ENCODE measurements at places on chromosomes 1 and 21.

DNA sequence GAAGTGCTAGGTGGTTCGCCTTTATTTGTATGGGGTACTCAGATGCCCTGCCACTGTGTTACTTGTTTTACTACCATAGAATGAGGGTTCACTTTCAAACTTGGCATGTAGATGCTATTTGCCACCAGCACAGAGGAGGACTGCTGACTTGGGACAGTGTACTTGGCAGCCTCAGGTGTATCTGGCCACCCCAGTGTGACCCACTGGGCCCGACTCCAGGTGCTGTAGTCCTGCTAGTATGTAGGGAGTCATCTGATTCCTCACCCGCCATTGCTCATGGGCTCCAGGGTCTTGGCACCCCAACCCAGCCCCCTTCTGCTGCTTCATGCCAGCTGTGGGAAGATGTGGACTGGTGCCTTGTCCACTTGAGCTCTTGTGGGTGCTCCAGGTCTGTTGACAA, 40.0 kb downstream of the ZNF678 start:
- DNase-seq: no peak

DNA sequence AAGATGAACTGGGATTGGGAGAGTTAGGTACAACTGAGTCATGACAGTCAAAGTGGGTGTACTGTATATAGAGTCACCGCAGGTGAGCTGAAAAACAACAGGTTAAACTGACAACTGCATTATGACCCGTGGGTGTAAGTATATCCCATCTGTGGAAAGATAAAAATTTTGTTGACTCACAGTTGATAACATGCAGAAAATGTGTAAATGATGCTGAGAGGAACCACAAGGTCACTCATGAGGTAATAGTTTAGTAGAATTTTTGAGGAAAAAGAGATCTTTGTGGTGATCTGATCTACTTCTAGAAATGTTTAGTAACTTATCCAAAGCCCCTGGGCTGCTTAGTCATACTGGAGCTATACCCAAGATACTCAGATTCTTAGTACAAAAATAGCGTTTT, 838 bp downstream of the OR2C3 start:
- DNase-seq: no peak

DNA sequence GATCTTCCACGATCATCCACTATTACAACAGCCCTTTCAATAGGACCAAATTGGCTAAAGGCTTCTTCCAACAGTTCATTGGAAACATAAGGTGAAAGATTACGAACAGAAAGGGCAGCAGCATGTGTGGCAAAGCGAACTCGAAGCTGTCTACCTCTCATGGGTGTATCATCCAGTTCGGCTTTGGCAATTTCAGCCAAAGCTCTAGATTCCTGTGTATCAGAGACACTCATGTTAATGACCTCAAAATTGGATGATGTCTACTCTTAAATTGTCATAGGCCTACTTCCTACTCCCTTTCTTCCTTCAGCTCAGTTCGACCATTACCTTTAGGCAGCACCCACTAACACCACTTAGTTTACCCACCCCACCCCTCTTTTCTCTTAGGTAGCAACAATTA, 2.2 kb downstream of the SFPQ start:
- no peak for DNase-seq

GRCh38 chr1:84442256-84442655, 36.8 kb upstream of the RPF1 start:
- no peak for DNase-seq

DNA sequence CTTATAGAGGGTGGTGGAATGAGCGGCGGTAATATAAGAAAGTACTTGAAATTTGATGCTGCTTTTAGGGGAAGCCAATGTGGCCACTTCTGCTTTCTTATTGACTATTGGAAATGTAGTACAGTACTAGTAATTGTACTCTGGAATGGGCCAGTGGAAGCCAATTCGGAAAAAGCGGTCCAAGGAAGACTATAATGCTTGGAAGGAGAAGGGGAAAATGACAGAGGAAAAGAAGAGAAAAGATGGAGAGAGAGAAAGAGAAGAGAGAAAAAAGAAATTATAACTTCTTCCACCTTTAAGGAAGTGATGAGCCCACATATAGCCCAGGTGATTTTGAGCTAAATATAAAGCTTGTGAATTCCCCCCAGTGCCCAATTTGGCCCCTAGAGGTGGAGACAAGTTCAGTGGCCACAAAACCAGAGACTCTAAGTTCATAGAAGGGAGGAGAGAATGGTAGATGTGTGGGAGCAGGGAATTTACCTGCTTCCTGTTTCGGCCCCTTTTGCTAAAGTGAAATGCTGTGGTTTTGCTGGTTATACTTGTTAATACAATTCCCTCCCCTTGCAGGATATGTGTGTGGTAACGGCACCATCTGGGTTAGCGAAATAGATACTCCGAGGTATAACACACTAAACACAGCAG, 35.7 kb upstream of the DUSP10 start:
- DNase-seq: no peak

DNA sequence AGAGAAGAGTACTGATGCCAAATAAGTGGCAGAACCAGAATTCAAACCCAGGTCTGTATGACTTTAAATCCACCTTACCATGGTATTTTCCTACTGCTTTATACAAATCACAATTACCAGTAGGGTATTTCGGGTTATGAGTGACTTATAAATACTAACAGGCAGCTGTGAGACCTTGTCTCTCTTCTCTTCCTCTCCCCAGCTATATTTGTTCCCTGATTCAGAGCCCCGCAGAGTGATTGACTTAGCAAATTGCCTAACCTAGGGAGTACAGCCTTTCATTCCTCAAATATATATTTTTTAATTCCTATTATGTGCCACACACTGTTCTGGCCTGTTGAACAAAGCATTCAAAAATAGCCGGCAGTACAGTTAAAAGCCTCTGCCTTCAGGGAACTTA, 168.0 kb downstream of the CLEC20A start:
- no peak for DNase-seq

DNA sequence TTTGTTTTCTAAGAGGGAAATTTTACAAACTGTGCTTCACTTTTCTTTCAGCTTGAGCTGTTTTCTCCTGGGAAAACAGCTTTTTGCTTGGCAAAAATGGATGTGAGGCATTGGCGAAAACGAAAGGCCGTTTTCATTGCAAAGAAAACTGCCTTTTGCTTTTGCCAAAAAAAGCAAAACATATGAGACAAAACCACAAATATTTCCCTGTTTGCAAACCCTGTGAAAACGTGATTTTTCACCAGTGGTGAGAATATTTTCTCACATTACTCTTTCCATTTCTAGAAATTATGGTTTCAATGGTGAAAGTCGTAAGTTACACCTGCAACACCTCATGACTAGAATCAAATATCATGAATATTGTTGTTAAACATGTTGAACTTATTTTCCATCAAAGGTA, 74.0 kb upstream of the ZBTB18 start:
- no peak for DNase-seq

GRCh38 chr1:32639489-32640075, 10.8 kb downstream of the ZBTB8OS start:
- DNase-seq: no peak
